HepG2 (cell line): ENCODE measurements at places on chromosomes 4 and X. TPM values are rescaled to one million over a fixed set of nuclear protein-coding genes. Genes with fewer than 3 reads are reported as not detected.

Gene PPP4R3C
- total RNA-seq: not detected in 2 replicates

Gene RNF212
- total RNA-seq: not detected in 2 replicates

Gene SPANXN4
- not detected in 2 replicates for total RNA-seq

Gene GC
- total RNA-seq: 0.35 TPM in 1 of 2 replicates, not detected in the other

DNA sequence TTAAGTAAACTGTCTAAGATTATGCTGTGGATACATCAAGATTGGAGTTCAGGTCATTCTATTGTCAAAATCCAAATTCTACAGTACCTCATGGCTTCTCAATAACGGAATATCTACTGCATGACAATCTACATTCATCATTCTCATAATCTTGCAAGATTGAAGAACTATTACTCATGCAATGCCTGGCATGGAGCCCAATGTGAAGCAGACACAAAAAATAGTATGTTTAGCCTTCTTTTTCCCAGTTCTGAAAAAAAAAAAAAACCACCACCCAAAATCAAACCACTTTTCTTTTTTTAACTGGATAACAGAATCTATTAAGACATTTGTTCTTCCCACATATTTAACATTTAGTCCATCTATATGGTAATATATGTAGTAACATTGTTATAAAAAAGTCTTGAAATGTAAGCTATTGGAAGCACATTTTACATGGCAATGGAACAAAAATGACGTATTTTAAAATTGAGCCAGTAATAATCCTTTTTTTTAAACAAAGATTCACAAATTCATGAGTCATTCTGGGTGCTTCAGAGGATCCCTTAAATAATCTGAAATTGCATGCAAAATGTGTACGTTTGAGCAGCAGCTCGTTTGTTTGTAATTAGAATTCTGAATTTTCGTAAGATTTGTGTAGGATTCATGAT, 232.2 kb upstream of the FMR1 start:
- no peaks in the 10 kb centered on the region for H3K4me1 ChIP-seq
- H3K4me3 ChIP-seq: no peak overlapping the region
- no peak overlapping the region for H3K27ac ChIP-seq
- DNase-seq: no peak
- H3K27me3 ChIP-seq: no peaks in the 10 kb centered on the region

GRCh38 chr4:90857081-90857820, 730.1 kb downstream of the CCSER1 start:
- H3K4me3 ChIP-seq: no peak overlapping the region
- H3K4me1 ChIP-seq: no peaks in the 10 kb centered on the region
- DNase-seq: no peak
- H3K36me3 ChIP-seq: no peaks in the 10 kb centered on the region
- no peak overlapping the region for H3K27ac ChIP-seq

GRCh38 chr4:8000721-8001491, 61.2 kb upstream of the AFAP1 start:
- peaks cover 82% of the 10 kb centered on the region for H3K27me3 ChIP-seq
- no peak overlapping the region for H3K27ac ChIP-seq
- no peak overlapping the region for H3K4me3 ChIP-seq
- H3K4me1 ChIP-seq: peaks cover 13% of the 10 kb centered on the region
- DNase-seq: no peak
- H3K36me3 ChIP-seq: no peaks in the 10 kb centered on the region

- no peak for DNase-seq
- H3K4me1 ChIP-seq: peaks cover 20% of the 10 kb centered on the region
- H3K27ac ChIP-seq: no peak overlapping the region
Observed at GRCh38 chr4:140047017-140047640, 106.9 kb downstream of the MAML3 start.

- H3K36me3 ChIP-seq: no peaks in the 10 kb centered on the region
- DNase-seq: no peak
- no peaks in the 10 kb centered on the region for H3K4me1 ChIP-seq
- no peak overlapping the region for H3K27ac ChIP-seq
- no peak overlapping the region for H3K4me3 ChIP-seq
Observed at GRCh38 chr4:176979416-176979815, 186.7 kb upstream of the VEGFC start.

DNA sequence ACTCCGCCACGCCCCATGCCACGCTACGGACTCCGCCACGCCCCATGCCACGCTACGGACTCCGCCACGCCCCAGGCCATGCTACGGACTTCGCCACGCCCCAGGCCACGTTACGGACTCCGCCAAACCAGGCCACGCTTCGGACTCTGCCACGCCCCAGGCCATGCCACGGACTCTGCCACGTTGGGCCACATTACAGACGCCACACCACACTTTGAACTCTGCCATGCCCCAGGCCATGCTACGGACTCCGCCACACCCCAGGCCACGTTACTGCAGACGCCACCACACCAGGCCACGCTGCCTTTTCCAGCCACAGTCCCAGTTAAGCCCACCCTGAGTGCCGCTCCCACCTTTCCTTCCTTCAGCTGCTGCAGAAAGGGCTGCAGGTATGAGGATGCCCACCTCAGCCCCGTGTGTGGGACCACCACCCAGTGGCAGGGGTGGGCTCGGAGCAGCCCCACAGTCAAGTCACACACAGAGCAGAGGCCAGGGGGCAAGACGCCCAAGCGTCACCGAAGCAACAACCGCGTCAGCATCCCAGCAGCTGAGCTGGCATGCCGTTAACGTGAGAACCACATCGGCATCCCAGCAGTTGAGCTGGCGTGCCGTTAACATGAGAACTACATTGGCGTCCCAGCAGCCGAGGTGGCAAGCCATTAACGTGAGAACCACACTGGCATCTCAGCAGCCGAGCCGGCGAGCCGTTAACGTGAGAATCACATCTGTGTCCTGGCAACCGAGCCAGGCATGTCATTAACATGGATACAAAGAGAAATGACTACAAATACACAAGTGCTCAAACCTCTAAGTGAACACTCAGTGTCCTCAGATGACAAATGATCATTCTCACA, 26.4 kb downstream of the GAK start:
- no peaks in the 10 kb centered on the region for H3K27me3 ChIP-seq
- DNase-seq: no peak
- no peak overlapping the region for H3K4me3 ChIP-seq
- peaks cover 10% of the 10 kb centered on the region for H3K36me3 ChIP-seq
- no peak overlapping the region for H3K27ac ChIP-seq
- no peaks in the 10 kb centered on the region for H3K4me1 ChIP-seq

DNA sequence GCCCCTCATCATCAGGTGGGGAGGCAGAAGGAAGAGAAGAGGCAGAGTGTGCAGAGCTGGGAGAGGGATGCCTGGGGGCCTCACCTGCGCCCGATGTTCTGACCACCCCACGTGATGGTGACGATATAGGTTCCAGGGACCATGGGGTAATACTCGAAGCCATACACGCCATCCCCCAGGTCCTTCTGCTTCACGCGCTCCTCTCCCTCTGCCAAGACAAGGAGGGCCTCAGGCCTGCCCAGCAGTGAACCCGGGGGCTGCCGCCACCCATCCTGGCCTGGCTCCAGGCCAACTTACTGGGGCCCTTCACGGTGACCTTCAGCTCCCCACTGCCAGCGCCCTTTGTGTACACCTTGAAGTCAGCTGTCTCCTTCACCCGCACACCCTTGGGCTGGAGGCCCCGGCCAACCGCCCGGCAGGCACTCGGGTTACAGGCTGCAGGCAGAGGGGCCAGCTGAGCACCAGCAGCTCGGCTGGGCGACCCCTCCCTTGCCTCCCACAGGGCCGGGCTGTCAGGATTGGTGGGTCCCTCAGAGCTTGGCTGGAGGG, 9.3 kb downstream of the FLNA start:
- no peaks in the 10 kb centered on the region for H3K27me3 ChIP-seq
- H3K4me3 ChIP-seq: no peak overlapping the region
- H3K27ac ChIP-seq: no peak overlapping the region
